Effector memory CD4-positive, alpha-beta T cell (primary cell): ENCODE measurements at places on chromosomes 12 and 14.

DNA sequence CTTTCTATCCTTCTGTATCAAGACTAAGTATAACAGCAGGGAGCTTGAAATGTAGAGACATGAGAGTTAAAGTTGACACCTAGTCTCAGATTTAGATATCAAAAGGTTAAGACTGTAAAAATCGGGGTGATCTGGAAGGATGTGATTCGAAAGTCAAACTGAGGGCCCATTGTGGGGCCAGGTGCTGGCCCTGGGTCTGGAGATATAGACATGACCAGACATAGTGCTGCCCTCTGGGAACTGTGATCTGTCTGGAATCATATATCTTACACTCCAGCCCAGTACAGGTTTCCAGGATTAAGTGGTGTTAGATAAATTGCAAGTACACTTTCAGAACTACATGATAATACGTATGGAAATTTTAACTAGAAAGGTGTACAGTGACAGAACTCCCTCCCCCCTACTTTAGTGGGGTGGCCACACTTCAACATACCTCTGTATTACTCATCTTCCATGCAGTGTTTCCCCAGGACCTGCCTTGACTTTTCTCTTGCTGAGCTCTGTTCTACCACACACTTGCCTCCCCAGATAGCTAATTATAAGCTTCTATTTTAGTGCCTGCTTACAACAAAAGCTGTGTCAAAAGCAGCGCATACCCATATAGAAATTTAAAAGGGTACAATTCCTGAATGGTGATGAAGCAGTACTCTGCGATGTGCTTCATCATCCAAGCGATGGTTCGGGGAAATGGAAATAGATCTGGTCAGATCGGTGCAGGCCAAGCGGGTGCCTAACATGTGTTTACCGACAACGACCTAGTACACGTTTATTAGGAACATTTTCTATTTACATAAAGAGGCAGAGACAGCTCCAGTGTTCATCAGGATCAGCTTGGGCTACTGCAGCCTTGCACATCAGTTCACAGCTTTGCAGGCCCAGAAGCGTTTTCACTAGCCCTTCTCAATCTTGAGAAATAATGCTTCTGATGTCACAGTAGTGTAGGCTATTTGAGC is 68.7 kb downstream of the ARF6 start:
- no peak for DNase-seq

GRCh38 chr12:91355150-91356006 is 172.8 kb upstream of the DCN start:
- no peak for DNase-seq

DNA sequence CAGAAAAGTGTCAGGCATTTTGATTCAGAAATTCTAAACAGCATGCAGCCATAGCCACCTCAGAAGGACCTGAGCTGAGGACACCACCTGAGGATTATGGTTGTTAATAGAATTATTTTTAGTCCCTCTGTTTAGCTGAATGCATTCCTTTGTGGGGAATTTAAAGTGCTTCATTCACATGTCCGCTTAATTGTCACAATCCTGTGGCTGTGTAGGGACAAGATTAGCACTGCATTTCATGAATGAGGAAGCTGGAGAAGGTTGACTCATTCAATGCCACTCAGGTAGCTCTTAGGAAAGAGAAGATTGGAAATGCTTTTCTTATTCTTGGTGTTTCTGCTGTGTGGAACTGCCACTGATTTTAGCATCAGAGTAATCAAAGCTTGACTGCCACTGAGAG is 42.0 kb upstream of the KRR1 start:
- DNase-seq, result no peak

DNA sequence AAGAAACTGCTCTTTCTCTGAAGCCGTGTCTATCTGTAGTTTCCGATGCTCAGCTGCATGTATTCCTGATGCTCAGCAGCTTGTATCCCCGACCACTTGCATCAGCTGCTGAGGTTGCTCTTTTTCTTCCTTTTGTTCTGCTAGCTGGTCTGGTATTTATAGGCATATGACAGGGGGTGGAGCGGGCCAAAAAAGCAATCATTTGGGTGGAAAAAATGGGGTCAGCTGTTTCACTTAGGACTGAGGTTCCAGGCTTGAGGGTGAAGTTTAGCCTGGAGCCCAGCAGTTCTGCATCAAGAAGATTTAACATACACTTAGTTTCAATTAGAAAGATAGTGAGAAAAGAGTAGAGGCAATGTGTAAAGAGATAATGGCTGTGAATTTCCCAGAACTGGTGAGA is 23.6 kb upstream of the AMN1 start:
- no peak for DNase-seq

GRCh38 chr12:90268574-90268973 is 559.9 kb upstream of the ATP2B1 start:
- no peak for DNase-seq

GRCh38 chr12:125907351-125907750 is 842.1 kb downstream of the AACS start:
- DNase-seq, result no peak

DNA sequence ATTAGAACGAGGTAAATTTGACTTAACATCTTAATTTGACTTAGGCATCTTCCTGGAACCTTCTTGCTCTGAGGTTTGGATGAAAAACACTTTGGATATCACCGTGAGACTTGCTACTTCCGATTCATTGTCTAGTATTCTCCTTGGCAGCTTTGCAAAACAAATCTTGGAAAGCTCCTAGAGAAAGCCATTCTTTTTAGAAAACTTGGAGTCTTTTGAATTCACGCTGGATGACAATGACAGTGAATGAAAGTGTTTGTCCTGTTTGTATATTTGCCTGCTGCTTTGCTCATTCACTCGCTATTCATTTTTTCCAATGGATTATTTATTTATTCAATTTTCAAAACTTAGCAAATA is 222.1 kb upstream of the HMGA2 start:
- DNase-seq, result no peak

DNA sequence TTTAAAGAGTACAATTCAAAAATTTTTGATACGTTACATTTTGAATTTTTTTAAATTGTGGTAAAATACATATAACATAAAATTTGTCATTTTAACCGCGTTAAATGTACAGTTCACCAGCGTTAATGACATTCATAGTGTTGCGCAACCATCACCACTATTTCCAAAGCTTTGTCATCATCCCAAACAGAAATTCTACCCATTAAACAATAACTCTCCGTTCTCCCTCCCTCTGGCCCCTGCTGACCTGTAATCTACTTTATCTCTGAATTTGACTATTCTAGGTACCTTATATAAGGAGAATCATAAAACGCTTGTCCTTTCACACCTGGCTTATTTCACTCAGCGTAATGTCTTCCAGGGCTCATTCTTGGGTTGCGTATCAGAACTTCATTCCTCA is 69.1 kb upstream of the DYNC1H1 start:
- DNase-seq, result no peak

DNA sequence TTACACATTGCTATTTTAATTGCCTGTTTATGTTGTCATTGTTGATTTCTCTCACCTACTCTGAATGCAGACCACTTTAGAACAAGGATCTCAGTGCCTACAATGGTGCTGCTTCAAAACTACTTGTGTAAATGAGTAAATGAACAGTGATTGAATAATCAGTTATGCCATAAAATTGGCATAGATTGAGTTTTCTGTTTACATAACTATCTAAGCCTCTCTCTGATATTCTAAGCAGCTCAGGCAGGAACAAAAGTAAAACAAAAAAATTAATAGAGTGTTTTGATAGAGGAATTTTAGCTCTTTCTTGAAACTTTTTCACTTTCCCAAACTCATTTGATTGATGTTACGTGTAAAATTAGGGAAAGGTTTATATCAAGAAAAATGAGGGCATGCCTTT is 232.3 kb upstream of the KITLG start:
- DNase-seq, result no peak

GRCh38 chr12:8950702-8951478 is 1.4 kb upstream of the M6PR start:
- no peak for DNase-seq

GRCh38 chr14:34362641-34363251 is 99.3 kb downstream of the SPTSSA start:
- no peak for DNase-seq

- DNase-seq, result no peak
These were observed 139.7 kb downstream of the RIMBP2 start for GRCh38 chr12:130576371-130576816.
